ENCODE measurements at places on chromosomes 1 and 21. TPM values are rescaled to one million over a fixed set of nuclear protein-coding genes. Genes with fewer than 3 reads are reported as not detected.

The PALMD gene
- 106 TPM for polyA plus RNA-seq

DNA sequence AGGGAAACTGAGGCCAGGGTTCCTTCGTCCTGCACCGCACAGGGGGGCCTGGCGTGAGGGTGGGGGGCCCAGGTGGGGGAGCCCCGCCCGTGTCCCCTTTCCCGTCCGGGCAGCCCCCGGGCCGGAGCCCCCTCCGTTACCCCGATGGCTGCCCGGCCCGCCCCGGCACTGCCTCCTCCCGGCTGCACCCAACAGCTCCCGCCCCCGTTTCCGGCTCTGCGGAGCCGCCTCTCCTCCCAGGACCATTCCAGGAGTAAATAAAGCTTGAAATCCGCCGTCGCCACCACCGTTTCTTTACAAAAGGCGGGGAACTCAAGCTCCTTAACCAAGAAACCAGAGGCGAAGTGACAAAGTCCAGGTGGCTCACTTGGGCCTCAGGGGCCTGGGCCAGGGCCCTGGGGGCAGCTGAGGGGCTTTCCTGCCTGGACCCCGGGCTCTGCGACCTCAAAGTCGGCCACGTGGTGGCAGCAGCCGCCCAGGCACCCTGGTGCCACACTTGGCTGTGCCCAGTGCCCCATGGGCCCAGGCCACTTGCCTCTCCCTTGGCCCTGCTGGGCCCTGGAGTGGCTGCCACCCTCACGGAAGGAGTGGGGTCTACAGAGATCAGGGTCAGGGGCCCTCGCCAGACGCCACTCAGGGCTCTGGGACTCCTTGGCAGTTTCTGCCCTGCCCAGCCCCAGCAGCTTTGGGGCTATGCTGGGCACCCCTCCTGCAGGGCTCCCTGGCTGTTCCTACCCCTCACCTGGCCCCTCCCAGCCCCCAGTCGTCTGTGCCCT is 514 bp upstream of the FAAP20 start:
- DNase-seq: peak; percentile 91

The S100A3 gene
- polyA plus RNA-seq: 1.2 TPM

- DNase-seq: no peak
Measured at GRCh38 chr1:116711263-116711840, 42.9 kb upstream of the CD2 start.

The RIMS3 gene
- polyA plus RNA-seq: 0.46 TPM

The ABCG1 gene
- polyA plus RNA-seq: 9.8 TPM

DNA sequence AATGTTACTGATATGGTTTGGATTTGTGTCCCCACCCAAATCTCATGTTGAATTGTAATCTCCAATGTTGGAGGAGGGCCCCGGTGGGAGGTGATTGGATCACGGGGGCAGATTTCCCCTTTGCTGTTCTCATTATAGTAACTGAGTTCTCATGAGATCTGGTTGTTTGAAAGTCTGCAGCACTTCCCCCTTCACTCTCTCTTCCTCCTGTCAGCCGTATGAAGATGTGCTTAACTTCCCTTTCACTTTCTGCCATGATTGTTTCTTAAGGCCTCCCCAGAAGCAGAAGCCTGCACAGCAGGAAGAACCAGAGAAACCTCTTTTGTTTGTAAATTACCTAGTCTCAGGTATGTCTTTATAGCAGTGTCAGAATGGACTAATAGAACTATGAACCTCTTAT is 28.4 kb downstream of the TRIM33 start:
- DNase-seq: no peak

The PCAT6 gene
- polyA plus RNA-seq: 2.7 TPM

GRCh38 chr1:96309783-96310182 is 411.8 kb upstream of the PTBP2 start:
- no peak for DNase-seq

- no peak for DNase-seq
Measured at GRCh38 chr1:21192284-21192683, 15.6 kb upstream of the EIF4G3 start.

The VTCN1 gene
- polyA plus RNA-seq: 0.22 TPM

The ARHGEF16 gene
- polyA plus RNA-seq: 0.81 TPM

GRCh38 chr1:161238039-161238473 is at the start of gene NR1I3:
Gene NR1I3, minus strand, starts transcription at chr1:161238203. Its CDS starts 1,638 bp downstream, at chr1:161236565.
- DNase-seq: no peak

DNA sequence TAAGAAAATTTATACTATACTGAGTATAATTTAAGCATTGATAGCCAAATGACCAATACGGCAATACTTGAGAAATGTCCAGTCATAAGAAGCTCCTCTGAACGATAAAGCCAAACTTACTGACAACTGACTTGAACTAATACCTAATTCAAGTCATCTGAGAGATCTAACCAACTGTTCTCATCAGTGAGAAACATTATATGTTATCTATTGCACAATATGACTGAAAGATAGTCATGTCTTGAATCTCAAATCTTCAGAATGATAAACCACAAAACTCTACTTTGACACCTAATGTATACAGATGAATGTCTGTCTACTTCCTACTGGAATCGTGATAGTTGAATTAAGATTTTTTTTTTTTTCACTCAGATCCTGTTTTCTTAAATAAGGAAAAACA is 39.0 kb downstream of the APP start:
- no peak for DNase-seq

GRCh38 chr1:154419620-154420571 is 14.8 kb downstream of the IL6R start:
- peak; percentile 77 for DNase-seq

- DNase-seq: no peak
Measured at GRCh38 chr1:17616731-17617279, 77.3 kb downstream of the ARHGEF10L start.

The TMEM125 gene
- polyA plus RNA-seq: not detected

The FNDC5 gene
- 209 TPM for polyA plus RNA-seq

DNA sequence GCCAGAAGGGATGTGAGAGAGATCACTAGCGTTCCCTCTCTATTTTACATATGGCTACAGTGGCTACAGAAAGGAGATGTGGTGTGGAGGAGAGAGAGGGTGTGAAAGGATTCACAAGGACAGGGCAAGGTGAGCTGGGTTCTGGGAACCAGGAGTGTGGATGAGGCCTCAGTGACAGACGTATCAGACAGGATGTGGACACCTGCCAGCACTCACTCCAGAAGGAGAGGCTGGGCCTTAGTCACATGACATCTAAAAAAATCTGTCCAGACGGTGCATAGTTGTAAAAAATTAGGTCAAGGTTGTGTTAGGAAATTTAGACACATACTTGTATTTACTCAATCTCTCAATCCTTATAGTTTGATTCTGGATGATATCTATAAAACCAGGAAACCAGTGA is 10.6 kb downstream of the TRIM67 start:
- DNase-seq: no peak

The COA6 gene
- 25.7 TPM for polyA plus RNA-seq

The ILDR2 gene
- polyA plus RNA-seq: 3.8 TPM

- no peak for DNase-seq
Measured at GRCh38 chr21:42161956-42162681, 56.8 kb upstream of the ABCG1 start.

The DLGAP3 gene
- 0.45 TPM for polyA plus RNA-seq

DNA sequence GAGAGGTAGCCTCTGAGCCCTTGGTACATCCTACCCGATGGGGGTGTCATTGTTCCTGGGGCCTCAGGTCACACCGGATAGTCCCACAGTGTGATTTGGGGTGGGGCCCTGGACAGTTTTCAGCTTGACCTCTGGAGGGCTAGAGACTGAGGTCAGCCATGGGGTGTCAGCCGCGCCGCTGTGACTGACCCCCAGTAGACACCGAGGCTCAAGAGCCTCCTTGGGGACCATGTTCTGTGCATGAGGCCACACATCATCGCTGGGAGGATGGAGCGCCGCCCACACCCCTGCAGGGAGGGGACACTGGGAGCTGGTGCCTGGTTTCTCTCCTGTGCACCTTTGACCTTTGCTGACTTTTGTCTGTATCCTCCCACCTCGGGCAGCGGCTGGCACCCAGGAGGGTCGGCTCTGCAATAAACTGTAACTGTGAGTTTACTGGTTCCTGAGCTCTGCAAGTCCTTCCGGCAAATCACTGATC is 22.6 kb downstream of the ITGB2 start:
- DNase-seq: no peak

- DNase-seq: no peak
Measured at GRCh38 chr1:230728710-230729392, 14.9 kb upstream of the AGT start.

The SPRR1B gene
- 0.37 TPM for polyA plus RNA-seq

GRCh38 chr1:46724991-46725735 is 6.2 kb upstream of the EFCAB14 start:
- DNase-seq: peak; percentile 50

DNA sequence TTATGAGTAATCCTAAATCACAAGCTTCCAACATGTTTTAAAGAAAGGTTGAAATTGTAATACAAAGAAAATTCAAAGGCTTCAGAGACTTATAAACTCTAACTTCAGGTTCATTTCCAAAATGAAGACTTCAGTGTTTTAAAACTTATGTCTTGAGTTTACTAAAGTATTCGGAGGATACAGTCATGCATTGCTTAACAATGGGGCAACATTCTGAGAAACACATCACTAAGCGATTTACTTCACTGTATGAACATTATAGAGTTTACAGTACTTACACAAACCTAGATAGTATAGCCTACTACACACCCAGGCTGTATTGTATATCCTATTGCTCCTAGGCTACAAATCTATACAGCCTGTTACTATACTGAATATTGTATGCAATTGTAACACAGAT is 38.3 kb downstream of the CEP170 start:
- DNase-seq: no peak

GRCh38 chr1:173410133-173410793 is 66.9 kb upstream of the PRDX6 start:
- no peak for DNase-seq

The S100A11 gene
- polyA plus RNA-seq: 168 TPM

DNA sequence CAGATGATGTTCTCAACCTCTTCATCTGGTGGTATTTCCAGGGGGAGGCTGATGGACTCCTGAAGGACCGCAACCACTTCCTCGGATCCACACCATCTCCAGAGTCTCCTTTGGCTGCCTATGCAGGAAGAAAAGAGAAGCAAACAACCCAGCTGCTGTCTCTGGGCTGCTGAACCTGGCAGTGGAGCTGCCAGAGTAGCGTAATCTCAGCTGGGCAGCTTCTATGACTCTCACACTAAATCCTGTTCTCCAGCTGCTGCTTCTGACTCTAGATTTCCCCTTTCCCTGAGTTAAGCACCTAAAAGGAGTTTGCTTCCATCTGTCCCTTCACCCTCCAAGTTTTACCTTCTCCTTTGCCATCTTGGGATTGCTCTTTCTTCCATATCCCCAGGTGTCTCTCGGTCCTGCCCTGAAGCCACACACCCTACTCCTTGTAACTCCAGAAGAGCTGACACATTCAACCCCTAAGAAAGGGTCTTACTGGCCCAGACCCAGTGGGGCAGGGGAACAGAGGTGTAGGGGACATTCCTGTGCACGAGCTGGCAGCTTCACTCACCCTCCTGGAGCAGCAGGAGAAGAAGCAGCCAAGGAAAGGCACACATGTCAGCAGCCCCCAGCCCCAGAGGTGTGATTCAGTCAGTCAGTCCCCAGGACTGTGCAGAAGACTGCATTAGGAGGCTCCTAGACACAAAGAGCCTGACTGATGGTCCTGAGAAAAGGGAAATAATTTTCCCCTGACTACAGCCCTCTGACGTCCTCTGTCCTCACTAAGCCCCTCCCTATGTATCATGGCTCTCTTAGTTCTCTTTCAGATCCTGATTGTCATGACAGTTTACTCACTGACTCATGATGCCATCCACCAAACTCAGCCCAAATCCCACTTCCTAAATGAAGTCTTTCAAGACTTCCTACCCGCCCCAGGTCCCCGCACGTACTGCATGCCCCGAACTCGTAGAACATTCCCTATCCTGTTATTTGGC is at the start of gene SLAMF9:
TSS of gene SLAMF9 (minus strand) at position 702 of the 980 bp plus-strand sequence. CDS start at position 602, 100 bp downstream.
- DNase-seq: no peak

DNA sequence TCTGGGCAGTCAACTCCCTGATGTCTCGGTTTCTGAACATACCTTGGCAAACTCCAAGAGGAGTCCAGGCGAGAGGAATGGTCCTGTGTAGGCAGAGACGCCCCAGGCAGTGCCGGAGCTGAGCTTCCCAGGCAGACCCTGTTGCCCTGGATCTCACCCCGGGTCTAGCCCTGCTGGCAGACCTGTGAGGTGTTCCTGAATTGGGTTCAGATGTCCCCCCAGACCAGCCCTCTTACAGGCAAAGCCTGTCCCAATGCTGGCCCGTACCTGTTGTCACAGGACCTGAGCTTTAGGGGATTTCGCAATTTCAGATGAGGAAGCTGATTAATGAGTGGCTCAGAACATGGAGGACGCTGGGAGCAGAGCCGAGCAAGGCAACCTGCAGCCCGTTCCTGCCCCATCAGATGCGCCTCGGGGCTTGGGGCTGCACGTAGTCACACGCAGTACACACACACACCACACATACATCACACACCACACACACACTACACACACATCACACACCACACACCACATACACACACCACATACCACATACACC is 38.5 kb upstream of the PDE9A start:
- DNase-seq: no peak

The LRRC3 gene
- 2.4 TPM for polyA plus RNA-seq

The SPRR4 gene
- not detected for polyA plus RNA-seq

DNA sequence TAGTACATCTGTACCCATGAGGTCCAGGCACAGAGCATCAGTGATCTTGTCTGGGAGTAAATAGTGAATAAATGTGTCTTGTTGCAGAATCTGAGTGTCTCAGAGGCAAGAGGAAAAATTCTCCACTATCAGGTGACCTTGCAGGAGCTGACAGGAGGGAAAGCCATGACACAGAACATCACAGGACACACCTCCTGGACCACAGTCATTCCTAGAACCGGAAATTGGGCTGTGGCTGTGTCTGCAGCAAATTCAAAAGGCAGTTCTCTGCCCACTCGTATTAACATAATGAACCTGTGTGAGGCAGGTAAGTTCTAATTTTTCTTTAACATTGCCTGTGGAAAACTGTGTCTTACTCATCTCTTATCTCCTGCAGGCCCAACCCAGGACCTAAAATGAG is 43.1 kb downstream of the IL12RB2 start:
- DNase-seq: no peak

The FCRL6 gene
- polyA plus RNA-seq: not detected

All from hindlimb muscle (tissue), 1 donor.